T-helper 2 cell treated with Interferon-gamma antibody and Interleukin-4, amounts not matched to agents 5 μg/mL and 100 μg/mL, for 36 hours (primary cell): ENCODE measurements at places on chromosomes 13 and 19.
A peak's percentile ranks its signal among the peaks of the same experiment; 100 is the strongest.

GRCh38 chr19:46180701-46181387 lies 32.8 kb downstream of the IGFL2 start:
- peaks cover 20% of the 10 kb centered on the region for H3K4me1 ChIP-seq
- peaks cover 26% of the 10 kb centered on the region for H3K27me3 ChIP-seq
- H3K4me3 ChIP-seq, result no peak overlapping the region
- no peak overlapping the region for H3K27ac ChIP-seq

DNA sequence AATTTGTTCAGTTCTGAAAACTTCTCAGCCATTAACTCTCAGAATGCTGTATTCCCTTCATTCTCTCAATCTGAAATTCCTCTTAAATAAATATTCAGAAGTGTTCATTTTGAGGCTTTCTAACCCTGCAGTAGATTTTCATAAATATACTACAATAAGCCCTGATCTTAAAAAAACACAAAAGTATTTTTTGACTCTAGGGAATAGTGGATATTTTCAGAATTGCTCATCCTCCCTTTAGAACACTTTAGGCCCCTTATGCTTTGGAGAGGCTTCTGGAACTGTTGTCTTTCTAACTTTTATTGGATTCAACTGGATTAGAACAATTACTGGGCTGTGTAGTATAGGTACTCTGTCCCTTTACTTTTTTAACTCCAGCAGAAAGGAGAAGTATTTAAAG lies 1662.6 kb upstream of the MIR17HG start:
- H3K4me3 ChIP-seq, result no peak overlapping the region
- no peak overlapping the region for H3K27ac ChIP-seq
- H3K4me1 ChIP-seq, result no peaks in the 10 kb centered on the region
- no peak for DNase-seq
- no peaks in the 10 kb centered on the region for H3K36me3 ChIP-seq

- H3K27me3 ChIP-seq, result no peaks in the 10 kb centered on the region
- no peak for DNase-seq
- H3K36me3 ChIP-seq, result no peaks in the 10 kb centered on the region
- no peak overlapping the region for H3K27ac ChIP-seq
Observed at GRCh38 chr19:31519908-31520307, 170.7 kb upstream of the TSHZ3 start.

- H3K27me3 ChIP-seq, result peaks cover 30% of the 10 kb centered on the region
- H3K36me3 ChIP-seq, result no peaks in the 10 kb centered on the region
- H3K4me3 ChIP-seq, result peak overlapping the region; percentile 83
Observed at GRCh38 chr19:50835103-50835784, 1.9 kb upstream of the KLK15 start.

- no peak within 1 kb of the TSS for H3K4me3 ChIP-seq
- H3K27ac ChIP-seq, result no peak within 1 kb of the TSS
- H3K4me1 ChIP-seq, result no peaks in the 10 kb centered on the region
Observed at GRCh38 chr13:23180711-23181110, at the start of gene SGCG. Gene SGCG (plus strand): TSS chr13:23180979. CDS start chr13:23203695, 22,716 bp downstream.

- H3K27me3 ChIP-seq, result peaks cover 40% of the 10 kb centered on the region
- no peak within 1 kb of the TSS for H3K27ac ChIP-seq
- H3K36me3 ChIP-seq, result peaks cover 2% of the 10 kb centered on the region
- H3K4me3 ChIP-seq, result no peak within 1 kb of the TSS
- peaks cover 8% of the 10 kb centered on the region for H3K4me1 ChIP-seq
- DNase-seq, result peak; percentile 35
Observed at GRCh38 chr19:40217934-40218890, at the start of gene TTC9B. Gene TTC9B (minus strand): TSS chr19:40218384. CDS start chr19:40218381, 3 bp downstream.

DNA sequence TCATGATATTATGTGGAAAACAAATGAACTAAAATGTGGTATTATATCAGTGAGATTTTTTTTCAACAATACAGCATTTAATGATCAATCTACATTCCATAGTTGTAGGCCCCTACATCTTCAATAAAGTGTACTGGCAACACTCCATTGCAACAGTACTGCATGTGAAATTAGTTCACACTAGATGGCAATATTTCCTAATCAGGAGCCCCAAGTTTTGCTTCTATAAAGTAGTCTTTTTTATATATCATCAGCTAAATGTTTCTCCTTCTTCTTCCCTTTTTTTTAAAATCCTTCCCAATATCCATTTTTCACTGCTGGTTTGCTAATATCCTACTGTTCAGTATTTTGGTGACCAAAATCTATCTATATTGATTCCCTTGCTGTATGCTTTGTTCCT lies 528.3 kb upstream of the ATXN8OS start:
- no peaks in the 10 kb centered on the region for H3K27me3 ChIP-seq
- H3K36me3 ChIP-seq, result no peaks in the 10 kb centered on the region
- H3K4me3 ChIP-seq, result no peak overlapping the region
- H3K4me1 ChIP-seq, result no peaks in the 10 kb centered on the region
- DNase-seq, result no peak
- no peak overlapping the region for H3K27ac ChIP-seq

- no peak overlapping the region for H3K27ac ChIP-seq
- DNase-seq, result no peak
- peaks cover 11% of the 10 kb centered on the region for H3K27me3 ChIP-seq
- H3K4me1 ChIP-seq, result no peaks in the 10 kb centered on the region
Observed at GRCh38 chr19:46107371-46107770, 17.1 kb downstream of the IGFL3 start.

DNA sequence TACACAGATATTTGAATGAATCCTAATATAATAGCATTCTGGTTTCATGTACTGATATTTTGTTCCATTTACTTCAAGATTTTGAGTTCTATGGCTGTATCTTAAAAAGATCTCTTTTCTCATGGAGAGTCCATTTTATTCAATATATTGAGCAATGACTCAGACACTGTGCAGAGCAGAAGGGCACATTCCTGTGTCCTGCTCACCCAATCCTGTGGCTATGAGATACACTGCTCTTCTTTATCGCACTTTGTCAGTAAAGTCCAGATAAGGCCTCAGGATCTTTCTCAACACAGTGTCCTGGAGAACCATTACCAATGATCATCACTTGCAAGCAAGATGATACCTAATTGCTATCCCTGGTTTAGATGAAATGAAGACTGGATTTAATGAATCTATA lies 155.0 kb downstream of the CYSLTR2 start:
- no peak for DNase-seq
- H3K4me3 ChIP-seq, result no peak overlapping the region
- H3K27me3 ChIP-seq, result peaks cover 22% of the 10 kb centered on the region
- H3K4me1 ChIP-seq, result peaks cover 25% of the 10 kb centered on the region

- no peaks in the 10 kb centered on the region for H3K4me1 ChIP-seq
- H3K4me3 ChIP-seq, result no peak overlapping the region
- H3K36me3 ChIP-seq, result no peaks in the 10 kb centered on the region
- DNase-seq, result peak; percentile 4
- H3K27me3 ChIP-seq, result no peaks in the 10 kb centered on the region
Observed at GRCh38 chr13:97911311-97912138, 42.0 kb upstream of the IPO5 start.

DNA sequence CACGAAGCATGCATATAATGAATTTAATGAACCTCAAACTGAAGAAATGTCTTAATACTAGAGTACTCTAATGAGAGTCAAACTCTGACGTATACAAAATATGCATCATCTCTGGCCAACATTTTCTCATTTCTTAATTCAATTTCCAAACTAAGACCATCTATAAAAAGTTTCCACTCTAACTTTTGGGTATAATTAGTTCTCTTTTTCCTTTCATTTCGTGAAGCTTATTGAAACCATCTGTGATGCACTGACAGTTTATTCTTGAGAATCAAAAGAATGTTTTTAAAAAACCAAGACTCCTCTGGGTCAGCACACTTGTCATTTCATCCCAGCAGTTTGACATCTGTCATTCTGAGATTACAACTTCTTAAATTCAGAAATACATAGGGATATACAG lies 90.0 kb downstream of the CAB39L start:
- H3K36me3 ChIP-seq, result no peaks in the 10 kb centered on the region
- no peak overlapping the region for H3K4me3 ChIP-seq
- no peak overlapping the region for H3K27ac ChIP-seq
- DNase-seq, result no peak
- H3K27me3 ChIP-seq, result peaks cover 4% of the 10 kb centered on the region
- no peaks in the 10 kb centered on the region for H3K4me1 ChIP-seq

DNA sequence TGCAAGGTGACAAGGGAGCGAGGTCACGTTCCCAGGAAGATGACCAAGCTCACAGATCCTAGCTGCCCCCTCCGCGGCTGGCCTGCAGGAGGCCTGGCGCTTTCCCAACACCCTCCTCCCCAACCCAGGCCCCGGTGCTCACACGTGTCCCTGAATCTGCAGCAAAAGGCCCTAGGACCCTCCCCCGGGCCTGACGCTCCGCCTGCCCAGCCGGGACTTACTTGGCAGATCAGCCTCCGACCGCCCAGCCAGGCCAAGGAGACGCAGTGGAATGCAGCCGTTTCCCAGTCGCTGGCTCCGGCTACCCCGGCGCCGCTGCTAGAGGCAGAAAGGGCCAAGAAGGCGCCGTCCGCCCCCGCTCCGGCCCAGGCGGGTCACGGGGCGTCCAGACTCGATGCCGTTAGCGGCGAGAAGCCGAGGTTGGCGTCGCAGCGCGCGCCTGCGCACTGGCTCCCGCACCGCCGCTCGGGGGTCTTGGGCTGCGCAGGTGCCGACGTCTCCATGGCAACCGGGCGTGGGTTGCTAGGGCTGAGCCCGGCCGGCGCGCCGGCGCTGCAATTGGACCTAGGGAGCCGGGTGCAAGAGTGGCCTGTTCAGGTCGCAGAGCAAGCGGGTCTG lies at the start of gene PNMA8A:
Gene PNMA8A (minus strand): TSS at position 448 of the 618 bp plus-strand sequence. CDS start 528 bp downstream, outside the sequence.
- H3K27ac ChIP-seq, result no peak within 1 kb of the TSS
- no peaks in the 10 kb centered on the region for H3K4me1 ChIP-seq
- peaks cover 51% of the 10 kb centered on the region for H3K27me3 ChIP-seq
- H3K4me3 ChIP-seq, result no peak within 1 kb of the TSS
- no peaks in the 10 kb centered on the region for H3K36me3 ChIP-seq

DNA sequence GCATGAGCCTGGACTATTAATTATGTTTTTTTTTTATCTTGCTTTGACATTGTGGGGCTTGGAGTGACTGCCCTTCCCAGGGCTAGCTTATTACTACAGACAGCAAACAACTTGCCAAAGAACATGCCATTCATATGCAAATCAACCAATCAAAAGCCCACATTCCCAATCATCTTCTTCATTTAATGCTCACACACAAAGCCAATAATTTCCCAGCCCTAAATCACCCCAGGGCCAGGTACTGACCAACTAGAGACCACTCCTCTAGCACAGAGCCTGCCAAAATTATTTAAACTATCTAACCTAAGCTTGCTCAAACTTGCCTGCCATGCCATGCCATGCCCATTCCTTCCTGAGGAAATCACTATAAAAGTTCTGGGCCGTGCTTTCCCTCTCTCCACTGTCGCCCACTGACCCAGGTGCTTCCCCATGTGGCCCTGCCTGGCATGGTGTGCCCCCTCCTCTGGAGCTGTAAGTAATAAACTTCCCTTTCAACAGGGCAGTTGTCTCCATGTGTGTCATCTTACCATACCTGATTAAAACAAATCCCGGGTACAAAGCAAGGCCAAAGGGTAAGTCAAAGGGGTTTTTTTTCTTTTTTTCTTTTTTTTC lies 15.7 kb downstream of the PBX4 start:
- H3K4me3 ChIP-seq, result peak overlapping the region; percentile 18
- H3K4me1 ChIP-seq, result peaks cover 52% of the 10 kb centered on the region
- H3K36me3 ChIP-seq, result peaks cover 21% of the 10 kb centered on the region
- no peak for DNase-seq
- H3K27me3 ChIP-seq, result no peaks in the 10 kb centered on the region

- no peaks in the 10 kb centered on the region for H3K4me1 ChIP-seq
- no peak for DNase-seq
- no peak overlapping the region for H3K4me3 ChIP-seq
- peaks cover 14% of the 10 kb centered on the region for H3K36me3 ChIP-seq
Observed at GRCh38 chr13:113618455-113618854, 33.9 kb downstream of the TFDP1 start.

- H3K27me3 ChIP-seq, result no peaks in the 10 kb centered on the region
- H3K27ac ChIP-seq, result no peak overlapping the region
- H3K4me3 ChIP-seq, result no peak overlapping the region
- H3K4me1 ChIP-seq, result no peaks in the 10 kb centered on the region
Observed at GRCh38 chr13:69857183-69857821, 250.3 kb upstream of the ATXN8OS start.

GRCh38 chr13:106362707-106363106 lies 172.8 kb downstream of the EFNB2 start:
- H3K4me1 ChIP-seq, result no peaks in the 10 kb centered on the region
- no peak overlapping the region for H3K4me3 ChIP-seq
- H3K27ac ChIP-seq, result no peak overlapping the region

DNA sequence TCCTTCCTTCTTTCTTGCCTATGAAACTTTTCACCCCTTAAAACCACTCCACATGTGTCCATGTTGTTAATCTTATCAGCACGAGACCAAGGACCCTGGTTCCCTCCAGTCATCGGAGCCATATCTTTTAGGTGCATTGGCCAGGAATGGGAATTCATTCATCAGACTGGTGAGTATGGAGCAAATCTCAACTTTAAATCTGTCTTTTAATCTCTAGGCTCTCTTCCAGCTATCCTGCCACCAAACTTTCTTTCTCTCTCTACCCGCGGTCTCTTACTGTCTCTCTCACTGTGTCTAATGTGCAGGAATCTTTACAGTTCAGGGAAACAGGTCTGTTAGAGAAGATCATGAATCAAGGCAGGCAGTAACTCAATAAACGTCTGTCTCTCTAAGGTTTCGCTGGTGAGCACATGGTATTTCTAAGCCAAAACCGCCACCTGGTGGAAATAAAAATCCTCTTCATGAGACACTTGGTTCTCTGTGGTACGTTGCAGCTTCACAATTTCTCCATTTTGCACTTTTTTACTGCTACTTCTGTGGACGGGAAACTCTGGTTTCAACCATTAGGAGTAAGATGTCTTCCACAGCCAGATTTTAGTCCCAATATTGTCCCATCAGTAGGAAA lies 16.1 kb downstream of the LGALS16 start:
- peaks cover 11% of the 10 kb centered on the region for H3K27me3 ChIP-seq
- no peak overlapping the region for H3K27ac ChIP-seq
- peak; percentile 42 for DNase-seq
- H3K36me3 ChIP-seq, result no peaks in the 10 kb centered on the region
- no peak overlapping the region for H3K4me3 ChIP-seq

DNA sequence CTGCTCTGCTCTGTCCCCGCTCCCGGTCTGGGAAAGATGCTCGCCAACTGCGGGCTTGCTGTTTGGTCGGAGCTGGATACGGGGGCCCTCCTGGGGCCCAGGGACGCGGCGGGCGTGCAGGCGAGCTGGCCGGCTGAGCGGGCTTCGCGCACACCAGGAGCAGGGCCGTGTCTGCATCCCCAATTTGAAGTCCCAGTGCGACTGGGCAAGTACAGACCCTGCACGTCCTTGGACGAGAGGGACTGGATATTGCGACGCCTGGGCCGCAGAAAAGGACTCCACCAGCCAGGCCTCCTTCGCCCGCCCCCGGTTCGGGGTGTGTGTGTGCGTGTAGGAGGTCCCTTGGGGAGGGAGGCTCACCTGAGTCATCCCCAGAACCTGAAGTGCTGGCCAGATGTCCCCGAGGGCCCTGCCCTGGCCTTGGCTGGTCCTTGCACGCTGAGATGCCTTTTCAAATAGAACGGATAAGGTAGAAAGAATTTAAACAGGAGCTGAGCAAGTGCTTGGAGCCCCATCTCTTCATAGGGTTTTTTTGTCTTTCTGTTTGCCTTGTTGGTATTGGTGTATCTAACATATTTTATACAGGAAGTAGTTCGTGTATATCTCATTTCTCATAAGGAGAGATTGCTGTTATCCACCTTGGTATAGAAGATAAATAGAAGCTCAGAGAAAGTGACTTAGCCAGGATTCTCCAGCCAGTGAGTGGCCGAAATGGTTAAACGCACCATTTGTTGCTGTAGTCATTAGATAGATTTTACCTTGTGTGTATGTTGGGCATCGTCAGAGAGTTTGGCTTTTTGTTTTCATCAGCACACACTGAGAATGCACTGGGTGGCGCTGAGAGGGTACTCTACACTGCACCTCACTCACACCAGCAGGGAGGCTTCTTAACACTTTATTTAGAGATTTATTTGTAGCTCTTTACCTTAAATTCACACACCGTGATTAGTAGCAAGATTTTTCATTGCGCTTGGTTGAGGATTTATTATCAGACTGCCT lies 1.1 kb downstream of the NAXD start:
- peak overlapping the region; percentile 96 for H3K4me3 ChIP-seq
- H3K4me1 ChIP-seq, result peaks cover 23% of the 10 kb centered on the region
- H3K27ac ChIP-seq, result peak overlapping the region; percentile 87
- DNase-seq, result peak; percentile 55
